ENCODE measurements at places on chromosomes 12 and 14.

DNA sequence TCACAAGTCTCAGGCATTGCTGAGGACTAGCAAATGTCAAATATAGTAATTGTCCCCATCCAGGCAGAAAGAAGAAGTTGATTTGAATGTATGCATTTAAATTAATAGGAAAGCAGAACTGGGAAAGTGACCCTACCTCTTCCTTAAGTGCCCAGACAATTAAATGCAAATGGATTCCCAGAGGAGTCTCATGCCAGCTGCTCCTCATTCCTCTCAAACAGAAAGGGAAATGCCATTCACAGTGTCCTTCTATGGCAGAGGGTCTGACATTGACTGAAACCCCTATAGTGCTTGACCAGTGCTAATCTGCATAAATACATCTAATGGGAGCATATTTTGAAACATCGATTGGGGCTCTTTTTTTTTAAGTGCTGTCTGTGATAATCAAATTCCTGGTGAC, 292.4 kb upstream of the SEL1L start:
- no peak for DNase-seq

DNA sequence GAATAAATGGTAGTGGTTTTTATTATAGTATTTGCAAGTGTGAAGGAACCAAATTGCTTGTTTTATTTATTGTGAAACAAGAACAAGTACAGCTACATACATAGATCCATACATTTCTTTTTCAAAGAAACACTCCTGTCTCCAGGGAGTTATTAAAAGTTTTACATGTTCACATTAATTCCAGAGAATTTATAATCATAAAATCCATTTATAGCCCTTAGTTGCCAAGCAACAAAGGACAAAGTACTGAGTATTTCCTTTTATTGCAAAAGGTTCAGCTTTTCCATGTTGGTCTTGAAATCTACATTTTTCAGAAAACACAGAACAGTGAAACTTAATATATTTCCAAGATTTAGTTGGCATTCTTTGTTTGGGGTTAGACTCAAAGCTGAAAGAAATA, 9.5 kb downstream of the MYRFL start:
- no peak for DNase-seq

GRCh38 chr14:21917699-21918436, 244.2 kb upstream of the OR4E1 start:
- peak; percentile 16 for DNase-seq

GRCh38 chr14:38257507-38257906, 1.6 kb upstream of the CLEC14A start:
- no peak for DNase-seq

DNA sequence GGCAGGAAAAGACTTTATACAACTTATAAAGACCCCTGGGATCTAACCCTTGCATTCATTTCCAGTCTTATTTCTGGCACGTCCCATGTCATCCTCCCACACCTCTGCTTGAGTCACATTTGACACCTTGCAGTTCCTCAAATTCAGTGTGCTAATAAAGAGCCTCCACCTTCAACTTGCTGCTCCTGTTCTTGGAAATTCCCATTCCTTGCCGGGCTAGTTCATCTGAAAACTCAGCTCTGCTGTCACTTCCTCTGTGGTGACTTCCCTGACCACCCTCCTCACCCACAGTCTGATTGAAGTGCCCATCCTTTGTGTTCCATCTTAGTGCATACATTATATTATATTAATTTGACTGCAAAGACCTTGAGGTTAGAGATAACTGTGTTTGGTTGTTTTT, 37.4 kb upstream of the PSMA6 start:
- DNase-seq: peak; percentile 36

All from GM12864 (cell line).